ENCODE measurements at places on chromosomes 11 and 22.

GRCh38 chr11:45899448-45900174 lies 7.5 kb downstream of the FREY1 start:
- peak; percentile 48 for DNase-seq

DNA sequence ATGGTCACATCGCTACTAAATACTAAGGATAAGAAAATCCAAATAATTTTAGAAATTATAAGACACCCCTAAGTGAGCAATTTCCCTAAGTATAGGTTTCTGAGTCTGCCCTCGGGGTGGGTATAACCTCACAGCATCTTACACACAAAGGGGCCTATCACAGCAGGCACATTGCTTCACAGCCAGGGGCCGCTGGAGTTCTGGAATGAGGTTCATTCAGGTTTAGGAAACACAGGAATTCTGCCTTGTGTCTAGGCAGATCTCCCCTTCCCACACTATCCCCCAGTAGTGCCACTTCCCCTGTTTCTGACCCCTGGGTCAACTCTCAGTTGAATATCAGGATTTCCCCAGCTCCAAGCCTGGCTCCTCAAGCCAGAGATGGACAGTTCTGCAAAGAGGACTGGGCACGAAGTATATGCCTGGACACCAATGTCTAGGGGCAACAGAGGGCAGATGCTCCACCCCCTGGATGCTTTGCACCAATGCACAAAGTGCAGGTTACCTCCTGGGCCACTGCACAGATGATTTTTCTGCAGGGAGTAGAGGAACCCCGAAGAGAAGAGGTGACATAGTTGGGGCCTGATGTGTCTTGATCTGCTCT lies 11.4 kb downstream of the TUBA8 start:
- DNase-seq: no peak

DNA sequence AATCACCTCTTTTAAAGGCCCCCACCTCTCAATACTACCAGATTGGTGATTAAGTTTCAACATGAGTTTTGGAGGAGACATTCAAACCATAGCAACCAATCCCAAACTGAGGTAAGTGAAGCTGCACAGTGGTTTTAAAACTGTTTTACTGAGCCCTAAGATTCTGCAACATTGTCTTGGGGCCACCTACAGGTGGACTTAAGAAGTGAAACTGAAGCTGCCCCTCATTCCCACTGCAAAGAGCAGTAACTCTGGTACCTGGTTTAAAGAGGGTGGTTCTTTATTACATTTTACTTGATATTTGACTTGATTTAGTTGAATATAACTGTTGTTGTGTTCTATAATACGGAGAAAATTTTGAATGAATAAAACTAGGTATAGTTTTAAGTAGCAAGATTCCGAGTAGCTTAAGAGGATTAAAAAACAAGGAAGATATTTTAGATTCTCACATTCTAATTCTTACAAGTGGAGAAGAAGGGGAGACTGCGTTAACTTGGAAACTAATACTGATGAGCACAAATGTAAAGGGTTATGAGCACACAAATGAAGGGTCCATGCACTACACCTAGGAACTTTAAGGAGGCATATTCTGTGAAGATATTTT lies 26.7 kb downstream of the SYT9 start:
- peak; percentile 5 for DNase-seq

GRCh38 chr11:64126371-64126770 lies 39.5 kb downstream of the MACROD1 start:
- DNase-seq: no peak

DNA sequence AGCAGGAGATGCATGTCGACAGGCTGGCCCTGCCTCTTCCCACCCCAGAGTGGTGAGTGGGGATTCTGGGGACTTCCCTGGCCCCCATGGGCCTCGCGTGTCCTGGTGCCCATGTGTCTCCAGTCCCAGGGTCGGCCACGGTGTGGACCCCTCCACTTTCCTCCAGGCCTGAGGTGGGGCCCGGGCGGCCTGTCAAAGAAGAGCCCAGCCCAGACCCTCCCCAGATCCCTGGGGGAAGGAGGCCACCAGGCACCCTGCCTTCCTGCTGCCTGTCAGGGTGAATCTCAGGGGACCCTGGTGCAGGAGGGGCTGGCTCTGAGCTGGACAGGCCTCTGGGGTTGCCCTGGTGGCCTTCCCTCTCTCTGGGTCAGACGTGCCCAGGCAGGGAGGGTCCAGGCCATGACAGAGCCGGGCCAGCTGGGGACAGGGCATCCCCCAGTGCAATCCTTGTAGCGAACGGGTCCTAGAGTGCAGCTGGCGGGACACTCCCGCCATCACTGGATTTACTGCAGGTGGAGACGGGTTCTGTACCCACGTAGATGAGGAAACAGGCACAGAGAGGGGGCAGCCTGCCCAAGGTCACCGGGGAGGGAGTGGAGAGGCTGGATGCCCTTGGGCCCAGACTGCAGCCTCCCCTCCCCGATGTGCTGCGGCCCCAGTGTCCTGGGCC lies 13.5 kb upstream of the MUC6 start:
- peak; percentile 4 for DNase-seq

DNA sequence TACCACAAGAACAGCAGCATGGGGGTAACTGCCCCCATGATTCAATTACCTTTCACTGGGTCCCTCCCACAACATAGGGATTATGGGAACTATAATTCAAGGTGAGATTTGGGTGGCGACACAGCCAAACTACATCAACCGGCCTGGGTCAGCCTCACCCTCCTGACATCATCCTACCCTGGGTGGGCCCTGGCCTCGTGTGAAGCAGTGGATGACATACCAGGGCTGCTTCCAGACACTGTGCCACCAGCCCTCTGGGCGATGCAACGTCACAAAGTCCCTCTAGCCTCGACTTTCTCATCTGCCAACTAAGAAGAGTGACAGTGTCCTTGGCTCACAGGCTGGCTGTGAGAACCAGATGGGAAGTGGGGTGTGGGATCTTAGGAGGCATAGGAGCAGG lies 8.7 kb upstream of the TPCN2 start:
- DNase-seq: no peak

GRCh38 chr11:87110443-87111131 lies 72.9 kb downstream of the TMEM135 start:
- DNase-seq: no peak

All from T-helper 1 cell (primary cell).